ENCODE measurements at places on chromosomes 5 and 9. TPM values are rescaled to one million over a fixed set of nuclear protein-coding genes. Genes with fewer than 3 reads are reported as not detected.

DNA sequence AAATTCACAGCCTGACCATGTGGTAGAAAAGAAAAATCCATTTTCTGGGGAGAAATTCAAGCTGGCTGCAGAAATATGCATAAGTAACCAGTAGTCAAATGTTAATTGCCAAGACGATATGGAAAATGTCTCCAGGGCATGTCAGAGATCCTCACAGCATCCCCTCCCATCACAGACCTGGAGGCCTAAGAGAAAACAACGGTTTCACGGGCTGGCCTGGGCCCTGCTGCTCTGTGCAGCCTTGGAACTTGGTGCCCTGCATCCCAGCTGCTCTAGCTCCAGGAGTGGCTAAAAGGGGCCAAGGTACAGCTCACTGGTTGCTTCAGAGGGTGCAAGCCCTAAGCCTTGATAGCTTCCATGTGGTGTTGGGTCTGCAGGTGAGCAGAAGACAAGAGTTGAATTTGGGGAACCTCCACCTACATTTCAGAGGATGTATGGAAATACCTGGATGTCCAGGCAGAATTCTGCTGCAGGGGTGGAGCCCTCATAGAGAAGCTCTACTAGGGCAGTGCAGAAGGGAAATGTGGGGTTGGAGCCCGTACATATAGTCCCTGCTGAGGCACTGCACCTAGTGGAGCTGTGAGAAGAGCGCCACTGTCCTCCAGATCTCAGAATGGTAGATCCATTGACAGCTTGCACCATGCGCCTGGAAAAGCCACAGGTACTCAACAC is 49.7 kb downstream of the PTBP3 start:
- H3K27me3 ChIP-seq: no peaks in the 10 kb centered on the region
- peaks cover 7% of the 10 kb centered on the region for H3K4me1 ChIP-seq
- H3K4me3 ChIP-seq: no peak overlapping the region
- no peak for DNase-seq

GRCh38 chr5:136215812-136216211 is 22.9 kb upstream of the SMIM32 start:
- peaks cover 8% of the 10 kb centered on the region for H3K27me3 ChIP-seq
- H3K4me3 ChIP-seq: no peak overlapping the region
- no peak overlapping the region for H3K27ac ChIP-seq
- no peak for DNase-seq
- no peaks in the 10 kb centered on the region for H3K36me3 ChIP-seq

GRCh38 chr5:109349388-109349787 is 60.4 kb downstream of the PJA2 start:
- H3K4me3 ChIP-seq: no peak overlapping the region
- DNase-seq: no peak
- no peaks in the 10 kb centered on the region for H3K27me3 ChIP-seq

The CACFD1 gene
- 2.2 TPM for total RNA-seq

DNA sequence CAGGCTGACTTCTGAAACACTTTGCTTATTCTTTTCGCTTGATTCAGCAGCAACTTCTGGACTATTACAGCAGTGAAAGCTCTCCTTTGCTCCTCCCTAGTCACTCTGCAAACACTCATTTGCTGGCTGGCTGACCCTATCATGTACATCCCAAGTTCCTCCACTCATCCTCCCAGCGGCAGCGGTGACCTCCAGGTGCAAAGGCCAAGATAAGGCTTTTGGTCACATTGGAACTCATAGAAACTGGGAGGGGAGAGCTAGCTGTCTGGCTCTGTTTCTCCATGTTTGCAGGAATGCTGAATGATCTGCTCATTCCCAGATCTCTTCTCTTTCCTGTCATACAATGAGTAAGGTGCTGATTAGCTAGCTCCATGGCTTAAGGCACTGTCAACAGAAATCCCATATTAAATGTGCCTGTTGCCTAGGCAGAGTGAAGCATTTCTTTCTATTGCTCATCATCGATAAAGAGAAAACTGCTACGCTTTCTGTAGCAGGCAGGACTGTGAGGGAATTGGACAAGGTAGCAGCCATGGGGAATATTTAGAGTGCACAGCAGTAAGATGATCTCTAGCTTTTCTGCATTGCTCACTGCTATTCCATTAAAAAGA is 250.5 kb upstream of the PDE4D start:
- no peaks in the 10 kb centered on the region for H3K36me3 ChIP-seq
- H3K27ac ChIP-seq: no peak overlapping the region
- no peaks in the 10 kb centered on the region for H3K27me3 ChIP-seq
- H3K4me1 ChIP-seq: no peaks in the 10 kb centered on the region
- no peak for DNase-seq

DNA sequence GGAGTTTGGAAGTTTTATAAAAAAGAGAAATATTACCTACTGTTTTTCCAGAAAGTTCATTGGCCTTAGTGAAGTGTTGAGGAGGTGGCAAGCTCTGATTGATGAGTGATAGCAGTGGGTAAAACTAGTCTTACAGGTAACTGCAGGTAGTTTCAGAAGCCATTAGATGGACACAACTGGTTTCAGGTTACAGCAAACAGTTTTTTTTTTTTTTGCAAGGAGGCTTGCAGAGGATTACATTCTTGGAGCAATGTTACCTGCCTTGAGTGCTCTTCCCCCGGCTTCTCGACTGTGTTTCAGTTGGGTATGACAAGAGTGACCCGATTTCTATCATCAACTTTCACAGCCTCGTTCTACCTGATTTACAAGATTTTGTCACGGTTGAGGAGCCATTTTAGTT is 333.4 kb downstream of the YTHDC2 start:
- H3K27ac ChIP-seq: no peak overlapping the region
- no peak overlapping the region for H3K4me3 ChIP-seq
- DNase-seq: no peak
- no peaks in the 10 kb centered on the region for H3K27me3 ChIP-seq
- H3K36me3 ChIP-seq: no peaks in the 10 kb centered on the region

GRCh38 chr5:32311404-32312196 is 1.1 kb downstream of the MTMR12 start:
- peaks cover 20% of the 10 kb centered on the region for H3K36me3 ChIP-seq
- peak overlapping the region; percentile 92 for H3K4me3 ChIP-seq
- DNase-seq: no peak
- H3K27ac ChIP-seq: peak overlapping the region; percentile 84
- H3K27me3 ChIP-seq: no peaks in the 10 kb centered on the region
- peaks cover 30% of the 10 kb centered on the region for H3K4me1 ChIP-seq

The PRUNE2 gene
- 0.57 TPM for total RNA-seq

DNA sequence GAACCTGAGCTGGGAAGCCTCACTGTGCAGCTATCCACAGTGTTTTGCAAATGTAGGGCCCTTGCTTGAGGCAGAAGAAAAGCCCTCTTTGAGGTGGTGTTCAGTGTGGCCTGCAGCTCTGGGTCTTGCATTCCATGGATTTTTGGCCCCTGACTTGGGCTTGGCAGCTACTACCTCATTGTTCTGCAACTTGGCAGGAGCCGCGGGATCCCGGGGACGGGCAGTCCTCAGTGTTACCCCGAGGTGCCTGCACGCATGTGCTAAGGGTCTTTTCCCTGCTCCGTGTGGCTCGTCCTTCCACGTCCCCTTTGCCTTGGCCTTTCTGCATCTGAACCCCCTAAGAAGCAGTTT is 39.8 kb downstream of the NEK6 start:
- no peak for DNase-seq
- no peak overlapping the region for H3K4me3 ChIP-seq
- H3K27me3 ChIP-seq: peaks cover 12% of the 10 kb centered on the region
- no peak overlapping the region for H3K27ac ChIP-seq

DNA sequence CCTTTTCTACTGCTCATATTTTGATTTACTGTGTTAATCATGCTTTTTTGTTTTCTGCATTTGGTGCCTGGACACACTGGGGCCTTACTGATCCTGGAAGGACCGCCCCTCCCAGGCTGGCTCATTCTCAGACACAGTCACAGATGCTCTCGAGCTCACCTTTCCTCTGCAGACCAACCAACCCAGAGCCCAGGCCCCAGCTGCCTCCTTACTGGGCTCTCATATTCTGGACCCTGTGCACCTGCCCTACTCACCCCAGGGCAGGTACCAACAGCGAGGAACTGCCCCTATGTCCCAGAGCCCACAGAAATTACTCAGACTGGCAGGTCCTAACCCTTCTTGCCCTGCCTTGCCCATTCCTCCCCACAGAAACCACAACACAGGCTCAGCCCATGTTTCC is 6.6 kb upstream of the OR2V2 start:
- DNase-seq: no peak
- H3K27ac ChIP-seq: no peak overlapping the region
- no peaks in the 10 kb centered on the region for H3K4me1 ChIP-seq
- H3K27me3 ChIP-seq: peaks cover 14% of the 10 kb centered on the region
- no peak overlapping the region for H3K4me3 ChIP-seq

GRCh38 chr9:98171176-98171925 is 21.1 kb downstream of the CORO2A start:
- H3K27me3 ChIP-seq: no peaks in the 10 kb centered on the region
- no peak for DNase-seq
- H3K36me3 ChIP-seq: peaks cover 1% of the 10 kb centered on the region
- H3K4me3 ChIP-seq: no peak overlapping the region

DNA sequence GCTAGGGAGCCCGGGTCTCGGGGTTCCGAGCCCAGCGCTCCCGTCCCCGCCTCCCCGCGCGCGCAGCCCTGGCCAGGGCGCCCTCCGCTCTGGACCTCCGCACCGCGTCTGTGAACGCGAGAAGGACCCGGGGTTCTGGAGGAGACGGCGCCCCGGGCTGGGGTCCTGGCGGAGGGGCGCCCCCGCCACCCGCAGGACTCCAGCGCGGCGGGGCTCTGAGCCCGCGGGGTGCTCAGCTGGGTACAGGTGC is 431 bp downstream of the TMOD1 start:
- no peak overlapping the region for H3K4me3 ChIP-seq
- H3K27me3 ChIP-seq: peaks cover 54% of the 10 kb centered on the region
- H3K4me1 ChIP-seq: peaks cover 8% of the 10 kb centered on the region
- DNase-seq: no peak
- peaks cover 3% of the 10 kb centered on the region for H3K36me3 ChIP-seq
- H3K27ac ChIP-seq: no peak overlapping the region

The SPINK6 gene
- total RNA-seq: not detected

DNA sequence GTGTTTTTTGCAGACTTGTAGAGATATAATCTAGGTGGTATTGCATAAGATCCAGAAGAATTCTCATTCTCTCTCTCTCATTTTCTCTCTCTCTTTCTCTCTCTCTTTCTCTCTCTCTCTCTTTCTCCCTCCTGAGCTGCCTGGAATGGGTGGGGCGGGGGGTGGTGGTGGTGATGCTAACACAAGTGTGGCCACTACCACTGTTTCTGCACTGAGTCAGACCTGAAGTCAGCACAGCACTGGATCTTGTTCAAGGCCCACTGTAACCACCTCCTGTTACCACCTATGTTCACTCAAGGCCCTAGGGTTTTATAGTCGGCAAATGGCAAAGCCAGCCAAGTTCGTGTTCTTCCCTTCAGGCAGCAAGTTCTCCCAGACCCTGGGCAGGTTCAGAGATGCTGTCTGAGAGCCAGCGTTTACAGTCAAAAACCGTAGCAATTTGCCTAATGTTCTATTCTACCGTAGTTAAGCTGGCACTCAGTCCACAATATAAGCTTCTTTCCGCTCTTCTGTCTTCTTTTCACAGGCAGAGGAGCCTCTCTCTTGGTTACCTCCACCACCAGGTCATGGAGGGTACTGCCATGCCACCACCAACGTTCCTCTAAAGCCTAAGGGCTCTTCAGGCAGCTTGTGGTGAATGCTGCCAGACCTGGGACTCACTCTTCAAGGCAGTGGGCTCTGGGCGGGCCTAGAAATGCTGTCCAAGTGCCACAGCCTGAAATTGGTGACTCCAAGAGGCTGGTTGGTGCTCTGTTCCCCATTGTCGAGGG is 235.7 kb upstream of the PRR16 start:
- H3K4me1 ChIP-seq: no peaks in the 10 kb centered on the region
- no peak overlapping the region for H3K4me3 ChIP-seq
- H3K27ac ChIP-seq: no peak overlapping the region
- DNase-seq: no peak

DNA sequence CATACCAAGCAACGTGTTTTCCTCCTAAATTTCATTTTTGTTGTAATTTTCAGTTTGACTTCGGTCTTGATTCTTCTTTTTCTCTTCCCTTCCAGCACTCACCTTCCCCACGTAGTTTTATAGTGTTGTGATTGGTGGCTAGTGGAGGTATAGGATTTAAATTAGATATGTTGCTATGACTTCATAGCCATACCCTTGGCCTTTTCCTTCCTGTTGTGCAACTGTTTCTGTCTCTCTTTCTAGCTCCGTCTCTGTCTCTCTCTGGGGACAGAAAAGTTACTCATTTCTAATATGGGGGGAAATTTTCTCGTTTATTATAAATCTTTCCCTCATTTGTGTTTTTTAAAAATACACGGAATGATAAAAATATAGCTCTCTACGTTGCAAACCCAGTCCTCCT is 20.6 kb upstream of the C5orf24 start:
- H3K27ac ChIP-seq: no peak overlapping the region
- peaks cover 9% of the 10 kb centered on the region for H3K36me3 ChIP-seq
- H3K27me3 ChIP-seq: no peaks in the 10 kb centered on the region
- H3K4me3 ChIP-seq: no peak overlapping the region
- DNase-seq: no peak
- peaks cover 2% of the 10 kb centered on the region for H3K4me1 ChIP-seq

GRCh38 chr9:21789541-21790037 is 12.8 kb upstream of the MTAP start:
- peaks cover 20% of the 10 kb centered on the region for H3K27me3 ChIP-seq
- peak overlapping the region; percentile 61 for H3K27ac ChIP-seq
- no peak for DNase-seq

The PCDHA9 gene
- not detected for total RNA-seq

- no peak overlapping the region for H3K4me3 ChIP-seq
- H3K27ac ChIP-seq: no peak overlapping the region
- no peaks in the 10 kb centered on the region for H3K4me1 ChIP-seq
- no peaks in the 10 kb centered on the region for H3K27me3 ChIP-seq
- no peak for DNase-seq
These were observed 859.1 kb upstream of the ARRDC3 start for GRCh38 chr5:92242170-92242569.

GRCh38 chr5:87399720-87400119 is 13.0 kb downstream of the CCNH start:
- H3K4me3 ChIP-seq: no peak overlapping the region
- no peak for DNase-seq
- H3K27me3 ChIP-seq: no peaks in the 10 kb centered on the region
- H3K27ac ChIP-seq: no peak overlapping the region
- peaks cover 25% of the 10 kb centered on the region for H3K36me3 ChIP-seq
- H3K4me1 ChIP-seq: peaks cover 14% of the 10 kb centered on the region

Data from activated naive CD8-positive, alpha-beta T cell treated with anti-CD3 and anti-CD28 coated beads, Interleukin-2, amount 10 ng/mL, durations not matched to agents 7 days and 5 days (primary cell).